ENCODE measurements at places on chromosomes 7 and 10.

- DNase-seq = no peak
Observed at GRCh38 chr7:16061630-16062029, 359.7 kb downstream of the CRPPA start.

DNA sequence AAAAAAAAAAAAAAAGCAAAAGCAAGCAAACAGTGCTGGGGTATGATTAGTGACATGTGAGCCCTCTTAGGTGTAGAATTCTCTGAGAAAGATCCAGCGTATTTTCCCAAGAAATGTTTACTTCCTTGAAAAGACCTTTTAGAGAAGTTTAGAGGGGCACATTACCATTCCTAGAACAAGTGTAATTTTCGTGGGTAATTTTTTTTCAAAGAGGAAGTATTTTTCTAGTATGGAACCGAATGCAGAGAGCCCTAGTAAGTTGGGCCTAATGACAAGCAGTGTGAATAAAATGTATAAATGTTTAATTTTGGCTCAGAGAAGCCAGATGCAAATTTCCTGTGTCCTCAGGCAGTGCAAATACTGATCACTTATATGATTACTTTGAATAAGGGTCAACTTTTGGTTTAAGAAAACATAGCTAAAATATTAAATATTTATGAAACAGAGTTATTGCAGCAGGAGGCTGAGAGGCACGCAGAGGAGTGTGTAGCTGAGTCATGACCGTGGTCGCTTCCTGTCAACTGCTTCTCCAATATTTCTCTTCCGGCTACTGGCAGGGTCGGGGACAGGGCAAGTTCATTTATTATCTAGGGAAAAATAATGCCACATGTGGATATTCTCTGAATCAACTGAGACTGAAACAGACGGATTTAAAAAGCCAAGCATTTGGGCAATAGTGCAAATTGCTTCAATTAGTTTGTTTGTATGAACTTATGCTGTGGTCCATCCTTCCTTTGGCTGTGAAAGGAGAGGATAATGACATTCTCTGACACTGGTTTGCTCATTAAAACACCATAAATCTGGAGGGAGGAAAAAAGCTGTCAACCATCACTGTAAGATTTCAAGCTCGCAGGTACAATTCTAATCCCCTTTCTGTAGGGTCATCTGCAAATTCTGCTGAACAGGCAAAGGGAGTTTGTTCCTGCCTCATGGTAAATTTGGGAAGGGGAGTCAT is 495.2 kb downstream of the GLRX3 start:
- DNase-seq = no peak

- DNase-seq = no peak
Observed at GRCh38 chr10:69681436-69681835, 51.4 kb downstream of the FAM241B start.

DNA sequence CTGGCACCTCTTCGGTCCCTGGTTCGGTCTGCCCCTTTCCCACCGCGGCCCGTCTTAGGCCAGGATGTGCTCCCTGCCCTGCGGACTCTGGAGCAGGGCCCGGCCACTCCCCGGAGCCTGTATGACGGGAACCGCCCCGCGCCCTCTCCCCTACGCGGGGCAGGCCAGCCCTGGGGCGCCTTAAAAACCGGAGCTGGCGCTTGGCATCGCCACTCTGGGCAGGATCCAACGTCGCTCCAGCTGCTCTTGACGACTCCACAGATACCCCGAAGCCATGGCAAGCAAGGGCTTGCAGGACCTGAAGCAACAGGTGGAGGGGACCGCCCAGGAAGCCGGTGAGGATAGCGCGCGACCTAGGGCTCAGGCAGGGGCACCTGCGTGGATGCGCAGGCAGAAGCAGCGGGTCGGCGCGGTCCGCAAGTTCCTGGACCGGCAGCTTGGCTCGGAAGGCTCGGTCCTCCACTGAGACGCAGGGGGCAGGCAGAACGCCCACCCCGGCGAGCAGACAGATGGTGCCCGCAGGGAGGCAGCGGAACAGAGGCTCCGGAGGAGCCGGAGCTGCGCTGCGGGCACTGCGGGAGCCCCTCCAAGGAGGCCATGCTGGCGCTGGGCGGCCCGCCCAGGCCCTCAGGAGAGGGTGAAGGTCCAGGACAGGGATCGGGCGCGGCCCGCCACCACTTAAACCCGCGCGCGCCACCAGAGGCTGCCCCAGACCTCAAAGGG is at the start of gene ADIRF:
ADIRF (plus strand) TSS at position 212 of the 723 bp plus-strand sequence; CDS start at position 275, 63 bp downstream.
- no peak for DNase-seq

DNA sequence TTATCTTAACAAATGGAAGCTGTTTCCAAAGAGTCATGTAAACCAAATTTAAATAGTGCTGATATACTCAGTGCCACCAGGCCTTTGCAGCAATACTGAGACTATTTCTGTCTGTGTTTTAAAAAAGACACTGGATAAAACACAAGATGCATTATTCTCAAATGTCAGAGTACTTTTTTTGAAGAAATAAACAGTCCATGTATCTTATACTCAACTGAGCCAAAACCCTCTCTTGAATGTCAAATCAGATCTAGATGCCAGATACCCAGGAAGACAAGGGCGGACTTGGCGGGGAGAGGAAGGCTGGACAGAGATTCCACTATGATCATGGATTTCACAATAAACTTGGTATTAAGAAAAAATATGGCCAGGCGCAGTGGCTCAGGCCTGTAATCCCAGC is 127.6 kb downstream of the COBL start:
- no peak for DNase-seq

- DNase-seq = no peak
Observed at GRCh38 chr7:80699045-80699638, 60.7 kb downstream of the CD36 start.

DNA sequence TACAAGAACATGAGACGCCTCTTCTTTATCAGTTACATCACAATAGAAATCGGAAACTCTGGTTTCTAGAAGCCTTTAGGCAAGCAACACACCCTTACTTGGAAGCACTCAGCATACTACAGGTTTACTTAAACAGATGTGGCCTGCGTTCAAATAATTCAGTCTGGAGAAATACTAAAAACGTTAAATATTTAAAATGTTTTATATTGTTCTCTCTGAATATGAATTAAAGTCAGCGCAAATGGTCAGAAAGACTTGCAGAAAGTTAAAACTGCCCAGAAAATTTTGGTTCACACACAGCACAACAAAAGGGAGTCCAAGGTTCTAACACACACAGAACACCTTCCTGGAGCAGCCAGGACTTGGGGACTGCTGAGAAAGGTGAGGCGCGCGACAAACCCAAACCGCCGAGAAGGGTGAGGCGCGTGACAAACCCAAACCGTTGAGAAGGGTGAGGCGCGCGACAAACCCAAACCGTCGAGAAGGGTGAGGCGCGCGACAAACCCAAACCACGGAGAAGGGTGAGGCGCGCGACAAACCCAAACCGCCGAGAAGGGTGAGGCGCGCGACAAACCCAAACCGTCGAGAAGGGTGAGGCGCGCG is 25.8 kb downstream of the ESYT2 start:
- no peak for DNase-seq

GRCh38 chr10:132877473-132877872 is 64.9 kb downstream of the CFAP46 start:
- no peak for DNase-seq

- no peak for DNase-seq
Observed at GRCh38 chr7:25706764-25707163, 445.2 kb upstream of the NFE2L3 start.

DNA sequence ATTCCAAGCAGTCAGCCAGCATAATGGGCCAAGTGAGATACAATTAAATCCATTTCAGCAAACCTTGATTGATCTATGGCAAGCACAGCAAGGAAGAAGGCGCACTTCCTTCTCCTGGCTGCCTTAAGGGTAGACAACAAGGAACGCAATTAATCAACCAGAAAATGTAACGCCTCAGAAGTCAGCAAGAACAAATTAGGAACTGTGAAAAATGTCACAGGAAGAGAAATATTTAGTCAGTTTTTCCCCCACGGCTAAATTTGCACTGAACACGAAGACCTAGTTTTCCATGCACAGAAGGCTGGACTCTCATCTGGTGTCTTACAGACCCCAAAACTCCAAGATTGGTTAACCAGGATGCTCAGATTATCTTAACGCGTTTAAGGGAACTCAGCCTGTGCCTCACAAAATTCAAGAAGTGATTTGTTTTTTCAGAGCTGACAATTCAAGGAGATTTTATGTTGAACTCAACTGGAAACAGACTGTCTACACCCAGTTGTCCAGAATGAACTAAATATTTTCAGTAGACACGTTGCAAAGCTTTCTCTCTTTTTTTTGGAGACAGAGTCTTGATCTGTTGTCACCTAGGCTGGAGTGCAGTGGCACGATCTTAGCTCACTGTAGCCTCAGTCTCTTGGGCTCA is 14.2 kb downstream of the SNX8 start:
- no peak for DNase-seq

DNA sequence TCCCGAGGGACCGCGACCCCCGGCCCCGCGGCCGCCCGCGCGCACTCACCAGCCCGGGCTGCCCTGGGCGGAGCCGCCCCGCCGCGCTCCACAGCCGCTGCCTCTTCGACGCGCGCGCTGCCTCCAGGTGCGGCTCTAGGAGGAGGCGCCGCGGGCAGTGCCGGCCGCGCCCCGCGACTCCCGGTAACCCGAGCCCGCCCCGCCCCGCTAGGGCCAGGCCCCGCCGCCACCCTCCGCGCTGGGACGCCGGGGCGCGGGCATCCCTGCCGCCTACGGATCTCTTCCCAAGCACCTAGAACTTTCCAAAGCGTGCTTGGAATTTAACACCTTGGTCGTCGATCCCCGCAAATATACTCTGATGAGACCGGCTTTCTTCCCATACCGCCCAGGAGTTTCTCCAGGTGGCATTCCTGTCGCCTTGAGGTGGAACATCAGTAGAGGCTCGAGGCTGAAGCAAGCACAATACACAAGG is at the start of gene SLC26A5:
SLC26A5 (minus strand) TSS at position 159 of the 472 bp plus-strand sequence. CDS start 24,693 bp downstream, outside the sequence.
- no peak for DNase-seq

GRCh38 chr7:28329661-28330363 is 82.5 kb upstream of the CREB5 start:
- no peak for DNase-seq

GRCh38 chr10:59829024-59829423 is 75.8 kb upstream of the MRLN start:
- DNase-seq = no peak

- DNase-seq = no peak
Observed at GRCh38 chr10:100184840-100185239, 989 bp downstream of the ERLIN1 start.

GRCh38 chr10:36462194-36462593 is 663.2 kb upstream of the ANKRD30A start:
- no peak for DNase-seq

- DNase-seq = no peak
Observed at GRCh38 chr7:66522518-66522917, 106.2 kb upstream of the KCTD7 start.
